Pons (tissue), 1 donor: ENCODE measurements at places on chromosomes 11 and 22.
A peak's percentile ranks its signal among the peaks of the same experiment; 100 is the strongest.

- peak; percentile 31 for DNase-seq
Measured at GRCh38 chr11:914747-915501, 4.3 kb upstream of the CHID1 start.

- no peak for DNase-seq
Measured at GRCh38 chr11:44607319-44607962, 42.0 kb downstream of the CD82 start.

DNA sequence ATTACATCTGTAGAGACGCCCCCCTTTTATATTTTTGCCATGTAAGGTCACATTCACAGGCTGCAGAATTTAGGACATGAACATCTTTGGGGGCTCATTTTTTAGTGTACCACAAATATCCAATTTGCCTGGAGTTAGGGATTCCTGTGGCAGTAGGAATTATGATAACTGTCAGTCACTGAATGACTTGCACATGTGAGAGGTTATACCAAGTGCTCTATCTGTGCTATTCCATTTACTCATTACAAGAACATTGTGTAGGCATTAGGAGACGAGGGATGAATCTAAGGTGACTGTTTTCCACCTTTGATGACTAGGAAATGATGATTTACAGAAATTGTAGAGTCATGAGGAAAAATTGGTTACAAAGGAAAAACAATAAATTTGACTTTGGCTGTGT lies 79.3 kb downstream of the LIF start:
- DNase-seq: no peak

GRCh38 chr11:67032830-67033551 lies 10.1 kb downstream of the SYT12 start:
- DNase-seq: no peak

- DNase-seq: peak; percentile 56
Measured at GRCh38 chr11:77127920-77128691, at the start of gene MYO7A. TSS of gene MYO7A (plus strand) at chr11:77128246. CDS start at chr11:77130635, 2,389 bp downstream.
